Stimulated activated CD4-positive, alpha-beta T cell treated with anti-CD3 and anti-CD28 coated beads, TNF-alpha, amount 100 ng/mL, for 24 hours (primary cell): ENCODE measurements at places on chromosomes 11 and 22.

GRCh38 chr11:46492532-46492931, 101.0 kb upstream of the CHRM4 start:
- DNase-seq: no peak

- DNase-seq: no peak
Observed at GRCh38 chr11:4654635-4655369, 11.0 kb downstream of the OR51E1 start.

DNA sequence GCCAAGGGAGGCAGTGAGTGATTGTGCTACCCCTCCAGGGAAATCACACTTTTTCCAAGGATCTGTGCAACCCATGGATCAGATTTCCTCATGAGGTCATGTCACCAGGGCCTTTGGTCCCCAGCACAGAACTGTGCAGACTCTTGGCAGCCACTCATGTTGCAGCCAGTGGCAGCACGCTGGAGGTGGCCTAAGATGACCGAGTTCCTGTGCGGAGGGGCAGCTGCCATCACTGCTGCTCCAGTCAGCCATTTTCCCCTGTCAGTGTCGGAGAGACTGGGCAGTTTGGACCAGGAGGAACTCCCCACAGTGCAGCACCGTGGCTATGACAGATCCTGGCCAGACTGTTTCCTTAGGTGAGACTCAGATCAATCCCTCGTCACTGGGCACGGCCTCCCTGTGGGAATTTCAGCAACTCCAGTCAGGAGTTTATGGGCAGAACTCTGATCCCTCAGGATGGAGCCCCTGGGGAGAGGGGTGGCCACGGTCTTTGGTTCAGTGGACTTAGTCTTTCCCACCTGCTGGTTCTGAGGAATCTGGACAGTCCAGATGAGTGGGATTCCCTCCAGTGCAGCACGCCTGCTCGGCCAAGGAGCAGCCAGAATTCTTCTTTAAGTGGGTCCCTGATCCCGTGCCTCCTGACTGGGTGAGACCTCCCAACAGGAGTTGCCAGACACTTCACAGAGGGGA, 194.6 kb upstream of the CARD18 start:
- DNase-seq: no peak

GRCh38 chr22:17164392-17165024, 5.4 kb upstream of the HDHD5 start:
- no peak for DNase-seq

- no peak for DNase-seq
Observed at GRCh38 chr11:8773916-8774539, 91.4 kb downstream of the RPL27A start.

DNA sequence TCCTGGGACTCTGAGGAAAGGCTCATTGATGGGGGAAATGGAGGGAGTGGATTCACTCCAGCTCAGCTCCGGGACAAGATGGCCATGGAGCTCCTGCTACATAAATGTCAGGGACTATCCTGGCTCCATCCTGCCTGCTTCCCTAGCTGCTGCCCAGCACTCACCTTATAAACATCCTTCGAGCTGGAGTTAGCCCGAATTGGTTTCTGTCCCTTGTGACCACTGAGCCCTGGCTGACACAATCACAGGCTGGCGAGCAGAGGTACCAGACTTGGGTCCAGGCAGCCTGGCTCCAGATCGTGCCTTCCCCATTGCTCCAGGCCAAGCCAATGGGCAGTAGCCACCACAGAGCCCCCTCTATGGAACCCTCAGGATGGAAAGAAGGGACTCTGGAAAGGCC, 77.6 kb downstream of the FDX1 start:
- no peak for DNase-seq

GRCh38 chr11:92383430-92383829, 158.8 kb downstream of the FAT3 start:
- no peak for DNase-seq

GRCh38 chr22:46088541-46089311, 61.6 kb upstream of the PPARA start:
- DNase-seq: no peak

DNA sequence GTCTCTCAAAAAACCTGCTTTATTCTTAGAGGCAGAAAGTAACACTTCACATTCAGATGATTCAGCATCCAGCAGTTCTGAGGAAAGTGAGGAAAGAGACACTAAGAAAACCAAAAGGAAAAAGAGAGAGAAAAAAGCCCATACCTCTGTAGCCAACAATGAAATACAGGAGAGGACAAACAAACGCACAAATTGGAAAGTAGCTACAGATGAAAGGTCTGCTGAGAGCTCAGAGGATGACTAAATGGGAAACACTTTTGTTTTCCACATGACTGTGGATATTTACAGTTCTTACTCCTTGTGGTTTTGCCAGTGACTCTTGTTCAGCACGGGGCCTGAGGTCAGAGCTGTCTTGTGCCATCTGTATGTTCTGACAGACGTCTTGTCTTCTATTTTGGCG, 3.8 kb downstream of the TIMM8B start:
- DNase-seq: peak; percentile 12

DNA sequence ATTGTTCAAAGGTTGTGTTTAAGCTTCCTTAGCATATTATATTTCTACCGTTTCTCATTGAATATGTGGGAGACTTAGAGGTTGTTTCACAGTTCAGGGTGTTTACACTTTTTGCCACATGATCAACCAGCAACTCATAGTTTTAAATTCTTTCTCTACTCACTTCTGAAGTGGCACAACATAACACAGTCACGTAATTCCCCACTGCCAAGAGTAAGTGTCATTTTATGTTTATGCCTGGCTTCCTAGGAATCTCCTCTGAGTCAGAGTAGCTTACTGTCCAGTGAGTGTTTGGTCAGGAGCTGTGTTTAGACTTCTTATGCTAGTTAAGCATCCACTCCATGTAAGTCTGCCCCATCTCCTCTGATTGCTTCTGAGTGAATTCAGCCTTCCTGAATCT, 520.8 kb upstream of the KIRREL3 start:
- no peak for DNase-seq

DNA sequence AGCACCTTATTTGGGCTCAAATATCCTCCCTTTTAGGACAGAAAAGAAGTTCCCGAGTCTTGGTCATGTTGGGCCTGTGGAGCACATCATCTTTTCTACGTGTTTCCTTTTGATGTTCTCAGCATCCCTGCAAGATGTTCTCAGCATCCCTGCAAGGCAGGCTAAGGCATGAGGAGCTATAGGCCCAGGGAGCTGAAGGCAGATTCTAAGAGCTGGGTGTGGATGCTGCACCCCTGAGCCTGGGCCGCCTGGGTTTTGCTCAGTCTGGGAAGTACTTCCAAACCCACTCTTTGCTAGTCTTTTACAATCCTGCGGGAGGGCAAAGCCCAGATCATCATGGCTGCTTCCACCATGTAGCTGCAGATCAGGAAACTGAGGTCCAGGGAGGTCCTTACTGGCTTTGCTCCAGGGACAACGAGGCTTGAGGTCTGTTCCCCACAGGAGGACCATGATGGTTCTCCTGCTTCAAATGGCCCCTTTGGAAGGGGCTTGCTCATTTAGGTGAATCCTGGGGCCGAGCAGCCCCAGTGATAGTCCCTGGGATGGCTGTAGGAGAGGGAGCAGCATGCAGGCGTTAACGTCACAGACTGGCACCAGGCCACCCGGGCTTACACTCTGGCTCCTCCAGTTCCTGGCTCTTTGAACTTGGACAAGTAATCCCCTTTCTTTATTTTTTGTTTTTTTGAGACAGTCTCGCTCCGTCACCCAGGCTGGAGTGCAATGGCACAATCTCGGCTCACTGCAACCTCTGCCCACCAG, 10.6 kb downstream of the LRRC75B start:
- no peak for DNase-seq

DNA sequence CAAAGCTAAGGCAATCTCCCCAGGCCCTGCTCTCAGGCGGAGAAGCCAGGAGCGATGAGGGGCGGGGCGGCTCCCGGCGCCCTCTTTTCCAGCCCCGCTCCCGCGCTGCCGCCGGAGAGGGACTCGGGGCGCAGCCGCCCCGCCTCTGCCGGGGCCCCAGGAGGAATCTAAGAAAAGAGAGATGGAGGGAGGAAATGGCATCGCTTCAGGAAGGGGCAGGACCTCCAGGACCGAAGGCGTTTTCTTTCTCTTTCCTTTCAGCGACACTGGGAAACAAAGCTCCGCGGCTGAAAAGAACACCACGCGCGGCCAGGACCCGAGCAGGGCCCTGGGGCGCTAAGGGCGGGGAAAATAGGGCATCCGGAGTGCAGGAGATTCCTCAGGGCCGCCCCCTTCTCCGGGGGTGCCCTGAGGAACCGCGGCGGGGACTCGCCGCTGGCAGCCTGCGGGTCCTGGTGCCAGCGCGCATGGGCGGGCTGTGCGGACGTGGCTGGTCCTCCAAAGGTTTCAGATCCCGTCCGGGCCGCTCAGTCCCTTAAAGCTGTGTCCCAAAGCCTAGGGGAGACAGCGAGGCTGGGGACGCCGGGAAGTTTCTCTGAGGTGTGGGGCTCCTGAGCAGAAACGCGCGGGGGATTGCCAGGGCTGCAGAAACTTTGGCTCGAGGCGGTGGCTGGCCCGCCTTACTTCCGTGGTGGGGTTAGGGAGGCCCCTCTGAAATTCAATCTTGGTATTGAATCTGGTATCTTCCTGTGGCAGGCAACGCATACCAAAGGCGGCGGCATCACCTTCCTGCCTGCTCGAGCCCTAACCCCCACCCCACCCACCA, 2.8 kb upstream of the BSX start:
- no peak for DNase-seq

GRCh38 chr11:109237636-109238035, 184.4 kb upstream of the C11orf87 start:
- no peak for DNase-seq

DNA sequence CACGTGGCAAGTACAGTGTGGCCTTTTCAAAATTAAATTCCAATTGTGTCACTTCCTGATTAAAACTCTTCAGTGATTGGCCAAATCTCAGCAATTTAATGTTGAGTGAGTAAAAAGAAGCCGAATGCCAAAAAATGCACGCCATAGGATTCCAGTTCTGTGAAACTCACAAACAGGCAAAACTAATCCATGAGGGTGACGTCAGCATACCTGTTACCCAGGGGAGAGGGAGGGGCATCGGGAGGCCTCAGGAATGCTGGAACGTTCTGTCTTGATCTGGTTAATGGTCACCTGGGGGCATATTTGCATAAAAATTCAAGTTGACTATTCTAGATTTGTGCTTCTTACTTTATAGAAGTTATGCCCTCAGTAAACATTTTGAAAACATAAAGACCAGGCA, 39.9 kb upstream of the RAB1B start:
- no peak for DNase-seq

- no peak for DNase-seq
Observed at GRCh38 chr11:44470854-44471253, 94.6 kb upstream of the CD82 start.

GRCh38 chr22:42708417-42708816, 12.3 kb downstream of the A4GALT start:
- DNase-seq: no peak

DNA sequence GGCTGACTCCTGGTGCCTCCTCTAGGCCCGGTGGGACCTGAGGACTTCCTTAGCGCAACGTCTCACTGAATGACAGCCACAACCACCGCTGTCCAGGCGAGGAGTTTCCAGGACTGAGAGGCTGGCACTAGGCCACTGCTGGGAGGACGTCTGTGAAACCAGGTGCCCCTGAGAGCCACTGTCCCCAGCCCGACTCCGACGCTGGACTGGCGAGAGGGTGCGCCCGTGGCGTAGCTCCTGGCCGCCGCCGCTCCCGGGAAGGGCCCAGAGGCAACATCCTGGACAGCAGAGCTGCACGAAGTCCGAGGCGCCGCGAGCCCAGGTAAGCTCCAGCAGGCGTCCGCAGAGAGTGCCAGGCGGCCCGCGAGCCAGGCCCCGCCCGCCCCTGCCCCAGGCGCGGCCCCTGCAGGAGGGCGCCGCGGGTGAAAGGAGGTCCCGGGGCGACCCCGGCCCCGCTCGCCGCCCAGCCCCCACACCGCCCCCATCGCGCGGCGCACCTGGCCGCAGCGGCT, 525 bp downstream of the DGCR2 start:
- no peak for DNase-seq

GRCh38 chr11:10588904-10589303, 20.4 kb upstream of the LYVE1 start:
- no peak for DNase-seq

DNA sequence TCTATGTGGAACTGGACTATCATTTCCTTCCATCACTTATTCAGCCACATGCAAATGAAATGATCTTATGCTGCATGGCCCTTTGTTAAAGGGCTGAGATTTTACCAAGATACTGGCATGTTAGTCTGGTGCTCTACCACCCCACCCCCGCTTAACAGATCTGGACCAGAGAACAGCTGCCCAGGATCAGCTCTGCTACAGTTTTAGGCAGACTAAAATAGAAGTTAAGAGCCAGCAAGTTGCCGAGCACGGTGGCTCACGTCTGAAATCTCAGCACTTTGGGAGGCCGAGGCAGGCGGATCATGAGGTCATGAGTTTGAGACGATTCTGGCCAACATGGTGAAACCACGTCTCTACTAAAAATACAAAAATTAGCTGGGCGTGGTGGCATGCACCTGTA, 4.6 kb downstream of the DDB1 start:
- no peak for DNase-seq

GRCh38 chr11:119307974-119308373, 9.0 kb downstream of the MCAM start:
- DNase-seq: no peak

- no peak for DNase-seq
Observed at GRCh38 chr11:62980133-62980760, 4.5 kb downstream of the SLC22A6 start.

DNA sequence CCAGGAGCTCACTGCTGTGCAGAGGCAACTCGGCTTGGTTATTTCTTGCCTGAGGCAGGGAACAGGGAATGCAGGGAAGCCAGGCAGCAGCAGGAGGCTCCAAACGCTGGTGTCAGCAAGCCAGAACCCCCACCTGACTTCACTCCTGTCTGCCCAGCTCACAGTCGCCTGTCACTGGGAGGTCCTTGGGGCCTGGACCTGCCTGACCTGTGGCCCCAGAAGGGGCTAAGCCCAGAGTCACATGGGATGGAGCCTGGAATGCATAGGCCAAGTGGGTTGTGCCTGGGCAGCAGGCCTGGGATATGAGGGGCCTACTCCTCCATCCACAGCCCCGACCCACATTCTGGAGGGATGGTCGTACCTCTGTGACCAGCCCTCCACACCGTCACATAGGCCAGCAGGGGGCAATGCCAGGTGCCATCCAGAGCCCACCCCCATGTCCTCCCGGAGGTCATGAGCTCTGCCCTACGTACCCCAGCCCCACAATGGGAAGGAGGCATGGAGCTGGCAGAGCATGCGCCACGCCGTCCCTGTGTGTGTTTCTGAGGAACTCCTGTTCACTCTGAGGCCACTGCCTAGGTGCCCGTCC, 5.2 kb downstream of the RASSF7 start:
- no peak for DNase-seq

DNA sequence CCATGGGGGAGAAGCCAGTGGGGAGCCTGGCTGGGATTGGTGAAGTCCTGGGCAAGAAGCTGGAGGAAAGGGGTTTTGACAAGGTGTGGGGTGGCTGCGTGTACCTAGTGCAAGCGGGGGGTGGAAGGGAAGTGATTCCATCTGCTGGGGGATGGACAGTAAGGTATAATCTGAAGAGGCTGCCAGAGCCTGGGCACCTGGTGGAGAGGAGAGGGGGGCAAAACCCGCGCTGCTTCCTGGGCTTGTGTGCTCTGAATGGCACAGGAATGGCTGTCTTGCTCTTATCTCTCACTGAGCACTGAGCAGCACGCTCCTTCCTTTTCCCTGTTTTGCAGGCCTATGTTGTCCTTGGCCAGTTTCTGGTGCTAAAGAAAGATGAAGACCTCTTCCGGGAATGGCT, 988 bp downstream of the BANF1 start:
- DNase-seq: no peak
